ENCODE measurements at places on chromosomes 4 and X. TPM values are rescaled to one million over a fixed set of nuclear protein-coding genes. Genes with fewer than 3 reads are reported as not detected.
A peak's percentile ranks its signal among the peaks of the same experiment; 100 is the strongest.

DNA sequence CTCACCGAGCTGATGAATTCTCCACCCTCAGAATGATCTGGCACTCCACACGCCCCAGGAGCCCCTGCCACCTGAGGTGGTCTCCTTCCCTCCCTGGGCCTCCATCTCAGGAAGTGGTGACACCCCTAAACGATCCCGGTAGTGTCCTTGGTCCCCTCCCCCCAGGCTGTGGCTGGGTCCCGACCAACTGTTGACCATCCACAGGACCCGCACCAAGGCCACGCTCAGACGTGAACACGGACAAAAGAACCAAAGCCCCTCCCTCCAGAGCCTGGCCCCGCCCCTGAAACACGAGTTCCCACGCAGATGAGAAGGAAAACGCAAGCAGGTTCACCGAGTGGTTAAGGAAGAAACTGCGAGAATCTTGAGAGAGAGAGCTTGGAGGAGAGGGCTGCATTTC lies 16.6 kb downstream of the LRPAP1 start:
- DNase-seq: no peak

The GPRASP1 gene
- 13.7 TPM for polyA plus RNA-seq

DNA sequence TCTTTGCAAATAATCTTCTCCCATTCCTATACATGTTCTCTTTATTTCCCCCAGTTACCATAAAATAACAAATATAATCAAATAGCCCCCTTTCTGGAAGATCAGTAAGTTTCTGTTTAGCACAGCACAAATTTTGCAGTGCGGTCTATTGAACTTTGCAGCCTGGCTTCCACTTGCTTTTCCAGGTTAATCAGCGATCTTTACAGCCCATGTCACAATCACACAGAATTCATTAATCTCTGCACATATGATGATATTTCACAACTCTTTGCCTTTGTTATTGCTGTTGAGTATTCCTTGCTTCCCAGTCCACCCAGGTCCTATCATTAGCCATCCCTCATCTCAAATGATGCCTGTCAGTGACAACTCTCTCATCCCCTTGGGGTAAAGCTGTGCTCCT lies 2358.0 kb downstream of the PCDH7 start:
- no peak for DNase-seq

DNA sequence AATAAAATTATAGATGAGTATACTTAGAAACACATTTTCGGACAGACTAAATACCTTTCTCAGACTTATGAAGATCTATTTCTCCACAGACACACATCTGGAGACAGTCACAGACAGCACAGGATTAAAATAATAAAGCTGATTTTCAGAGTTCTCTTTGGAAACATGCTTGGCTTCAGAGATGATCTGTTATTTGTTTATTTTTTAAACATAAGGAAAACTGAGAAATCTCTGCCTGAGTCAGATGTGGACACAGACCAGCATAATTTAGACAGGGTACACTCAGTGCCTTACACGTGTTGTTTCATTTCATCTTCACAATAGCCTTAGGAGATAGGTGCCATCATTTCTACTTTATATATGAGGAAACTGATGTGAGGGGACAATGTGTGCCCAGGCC lies 92.1 kb downstream of the SLC9A7 start:
- no peak for DNase-seq

DNA sequence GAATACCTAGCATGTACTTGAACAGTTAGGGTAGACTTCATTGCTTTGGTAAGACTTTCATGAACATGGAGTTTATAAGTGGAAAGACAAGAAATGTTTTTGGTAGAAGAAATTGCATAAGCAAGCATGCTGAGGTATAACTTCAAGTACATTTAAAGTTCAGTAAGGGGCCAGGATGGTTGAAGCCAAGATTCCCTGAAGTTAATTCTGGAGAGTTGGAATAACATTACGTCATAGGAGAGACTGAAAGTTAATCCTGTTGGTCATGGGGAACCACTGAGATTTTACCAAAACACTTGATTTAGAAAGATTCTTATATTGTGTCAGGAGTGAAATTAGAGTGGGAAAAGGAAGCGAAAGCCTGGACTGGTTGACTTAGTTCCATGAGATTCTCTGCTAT lies 767.5 kb upstream of the MAGEB2 start:
- no peak for DNase-seq

DNA sequence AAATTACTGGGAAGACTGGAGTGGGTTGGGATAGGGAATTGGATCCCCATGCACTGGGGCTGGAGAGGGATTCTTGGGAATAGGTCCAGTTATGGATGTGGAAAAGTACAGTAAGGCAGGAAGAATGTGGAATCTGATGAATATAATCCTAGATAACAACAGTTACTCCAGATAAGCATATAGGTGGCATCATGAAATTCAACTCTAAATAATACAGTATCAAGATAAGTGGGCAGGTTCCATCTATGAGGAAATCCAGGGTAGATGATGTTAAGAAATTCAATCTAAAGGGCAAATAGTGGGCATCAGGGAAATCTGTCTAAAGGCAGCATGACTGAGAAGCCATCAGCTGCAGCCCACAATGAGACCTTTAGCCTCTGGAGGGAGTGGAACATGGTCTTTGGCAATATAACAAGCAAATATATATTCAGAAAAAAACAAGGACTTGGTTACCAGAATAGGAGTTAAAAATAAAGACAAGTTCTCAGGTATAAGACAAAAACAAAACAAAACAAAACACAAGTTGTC lies 1.2 kb downstream of the DTHD1 start:
- DNase-seq: no peak

GRCh38 chr4:55269995-55270394 lies 76.0 kb upstream of the SRD5A3 start:
- no peak for DNase-seq

DNA sequence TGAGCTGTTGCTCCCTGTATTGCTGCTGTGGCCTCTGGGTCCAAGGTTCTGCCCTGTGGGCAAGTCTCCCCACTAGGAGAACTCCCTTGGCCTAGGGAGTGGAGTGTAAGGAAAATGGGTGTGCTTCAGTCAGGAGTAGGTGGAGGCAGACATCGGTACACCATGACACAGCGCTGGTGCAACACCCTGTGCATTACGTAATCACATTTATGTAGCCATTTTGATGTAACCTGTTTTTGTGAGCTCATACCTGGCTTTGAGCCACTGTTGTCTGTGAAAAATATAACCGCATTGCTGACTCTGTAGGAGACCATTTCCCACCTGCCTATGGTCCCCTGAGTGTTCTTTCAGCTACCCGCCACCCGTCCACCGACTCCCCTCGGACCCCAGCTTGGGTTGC lies 700.5 kb upstream of the AGA start:
- no peak for DNase-seq

- no peak for DNase-seq
These were observed 29.0 kb upstream of the MAMLD1 start for GRCh38 chrX:150334100-150334499.

DNA sequence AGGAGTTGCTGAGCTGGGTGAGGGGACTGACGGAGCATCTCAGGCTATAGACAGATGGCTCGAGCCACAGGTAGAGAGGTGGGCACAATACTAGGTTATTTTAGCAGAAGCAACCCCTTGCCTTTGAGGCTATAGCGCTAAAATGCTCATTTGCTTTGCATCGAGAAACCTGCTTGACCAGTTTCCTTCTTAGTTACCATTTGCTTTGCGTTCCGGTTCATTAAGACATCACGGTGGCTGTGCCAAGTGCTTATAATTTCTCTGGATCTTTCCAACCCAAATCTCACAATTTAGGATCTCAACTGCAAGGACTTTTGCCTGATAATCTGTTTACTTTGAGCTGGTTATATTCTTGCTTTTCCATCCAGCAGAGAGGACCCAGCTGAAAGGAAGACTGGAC lies 40.8 kb downstream of the DLG3 start:
- no peak for DNase-seq

DNA sequence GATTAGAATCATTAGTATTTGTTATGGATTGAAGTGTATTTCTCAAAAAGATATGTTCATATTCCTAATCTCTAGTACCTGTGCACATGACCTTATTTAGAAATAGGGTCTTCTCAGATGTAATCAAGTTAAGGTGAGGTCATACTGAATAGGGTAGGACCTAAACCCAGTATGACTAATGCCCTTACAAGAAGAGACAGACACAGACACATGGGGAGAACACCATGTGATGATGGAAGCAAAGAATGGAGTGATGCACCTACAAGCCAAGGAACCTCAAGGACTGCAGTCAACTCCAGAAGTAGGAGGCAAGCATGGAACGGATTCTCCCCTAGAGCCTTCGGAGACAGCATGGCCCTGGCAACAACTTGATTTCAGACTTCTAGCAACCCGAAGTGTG lies 31.4 kb downstream of the OTUD4 start:
- no peak for DNase-seq

DNA sequence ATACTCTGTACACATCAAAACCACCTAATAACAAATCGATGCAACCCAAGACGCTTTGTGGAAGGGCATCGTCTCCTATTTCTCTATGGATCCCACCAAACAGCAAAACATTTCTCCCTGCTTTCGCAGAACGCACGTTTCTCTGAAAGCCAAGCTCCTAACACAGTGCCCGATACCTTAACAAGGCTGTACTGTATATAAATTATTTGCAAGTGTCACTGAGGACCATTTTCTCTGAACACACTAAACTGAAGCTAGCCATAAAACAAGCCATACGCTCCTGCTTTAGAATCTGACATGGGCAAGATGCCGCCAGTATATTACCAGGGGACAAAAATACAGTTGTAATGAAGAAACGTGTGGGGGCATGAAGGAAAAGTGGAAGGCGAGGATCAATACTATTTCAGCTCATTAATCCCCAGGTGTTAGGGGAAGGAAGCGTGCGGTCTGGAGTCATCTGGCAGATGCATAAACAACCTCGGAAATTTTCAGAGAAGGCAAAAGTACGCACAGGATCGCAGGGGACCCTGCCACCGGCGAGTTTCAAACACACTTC lies 703 bp downstream of the KCNIP4 start:
- no peak for DNase-seq

DNA sequence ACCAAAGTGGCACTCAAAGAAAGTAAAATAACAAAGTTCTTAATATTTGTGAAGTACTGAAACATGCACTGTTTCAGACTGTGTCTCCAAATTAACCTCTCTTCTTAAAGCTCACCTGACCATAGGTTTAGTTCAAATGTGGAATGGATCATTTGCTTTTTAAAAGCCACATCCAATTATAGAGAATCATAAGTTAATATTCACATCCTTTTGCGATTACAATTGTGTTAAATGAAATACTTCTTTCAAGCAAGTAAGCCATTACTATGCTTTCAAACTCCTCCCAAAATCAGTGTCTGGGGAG lies 95.3 kb upstream of the PTPN13 start:
- DNase-seq: no peak

DNA sequence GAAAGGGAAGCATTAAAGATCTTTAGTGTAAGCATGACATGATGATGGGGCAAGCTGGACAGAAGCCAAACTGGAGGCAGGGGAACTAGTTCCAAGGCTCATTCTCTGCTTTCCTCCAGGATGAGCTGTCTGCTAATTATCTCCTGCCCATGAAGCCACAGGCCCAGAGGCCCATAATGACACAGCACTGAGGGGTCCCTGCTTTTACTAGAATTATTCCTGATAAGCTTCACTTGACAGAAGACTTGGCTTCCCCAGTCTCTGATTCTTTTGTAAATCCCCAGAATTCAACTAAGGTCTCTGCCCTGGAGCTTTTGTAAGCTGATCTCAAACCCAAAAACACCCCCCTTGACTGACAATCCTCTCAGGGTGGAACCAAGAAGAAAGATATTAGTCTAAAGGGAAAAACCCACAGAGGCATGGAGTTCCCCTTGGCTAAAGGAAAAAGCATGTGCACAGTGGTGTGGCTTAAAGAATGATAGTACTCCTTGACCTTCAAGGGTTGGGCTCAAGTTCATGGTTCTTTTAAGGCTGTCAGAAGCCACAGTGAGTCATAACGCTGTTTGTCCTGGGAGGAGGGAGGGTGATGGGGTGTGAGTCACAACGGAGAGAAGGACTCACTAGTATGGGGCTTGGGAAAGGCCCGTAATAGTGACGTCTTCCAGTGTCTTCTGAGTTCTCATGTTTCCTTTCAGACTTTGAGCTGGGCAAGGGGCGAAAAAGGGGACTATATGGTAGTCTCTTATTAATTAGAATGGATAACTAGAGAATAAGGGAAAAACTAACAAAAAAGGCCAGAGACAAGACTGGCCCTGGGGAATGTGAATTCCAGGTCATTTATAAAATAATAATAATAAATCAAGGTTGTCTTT lies 146.0 kb upstream of the CPEB2 start:
- DNase-seq: no peak

GRCh38 chrX:136450050-136450830 lies 37.5 kb upstream of the BRS3 start:
- DNase-seq: no peak

GRCh38 chr4:156182269-156182668 lies 228.6 kb upstream of the CTSO start:
- no peak for DNase-seq

- DNase-seq: no peak
These were observed 534.0 kb downstream of the ANKRD50 start for GRCh38 chr4:124178449-124179021.

The RPA4 gene
- polyA plus RNA-seq: 0.12 TPM

- DNase-seq: peak; percentile 57
These were observed 2.7 kb downstream of the CRMP1 start for GRCh38 chr4:5890063-5890727.

The FDCSP gene
- 0.79 TPM for polyA plus RNA-seq
